GOT3 (cell line): ENCODE measurements at places on chromosomes 4 and X.

GRCh38 chr4:26937139-26937538 lies 76.5 kb downstream of the STIM2 start:
- DNase-seq = no peak

DNA sequence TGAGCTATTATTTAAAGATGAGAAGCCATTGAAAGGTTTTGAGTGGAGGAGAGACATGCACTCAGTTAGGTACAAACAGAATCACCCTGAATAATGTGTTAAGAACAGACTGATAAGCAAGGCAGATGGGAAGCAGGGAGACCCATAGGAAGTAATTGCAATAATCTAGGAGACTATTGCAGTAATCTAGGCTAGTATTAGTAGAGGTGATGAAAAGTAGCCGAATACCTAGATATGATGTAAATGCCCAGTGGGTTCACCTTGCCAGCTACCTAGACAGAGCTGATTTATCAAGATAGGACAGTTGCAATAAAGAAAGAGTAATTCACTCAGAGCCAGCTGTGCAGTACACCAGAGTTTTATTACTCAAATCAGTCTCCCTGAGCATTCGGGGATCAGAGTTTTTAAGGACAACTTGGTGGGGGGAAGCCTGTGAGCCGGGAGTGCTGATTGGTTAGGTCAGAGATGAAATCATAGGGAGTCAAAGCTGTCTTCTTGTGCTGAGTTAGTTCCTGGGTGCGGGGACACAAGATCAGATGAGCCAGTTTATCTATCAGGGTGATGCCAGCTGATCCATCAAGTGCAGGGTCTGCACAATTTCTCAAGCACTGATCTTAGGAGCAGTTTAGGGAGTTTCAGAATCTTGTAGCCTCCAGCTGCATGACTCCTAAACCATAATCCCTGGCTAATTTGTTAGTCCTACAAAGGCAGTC lies 427.5 kb downstream of the RPA4 start:
- no peak for DNase-seq

GRCh38 chr4:12729384-12729783 lies 754.8 kb downstream of the RAB28 start:
- no peak for DNase-seq

DNA sequence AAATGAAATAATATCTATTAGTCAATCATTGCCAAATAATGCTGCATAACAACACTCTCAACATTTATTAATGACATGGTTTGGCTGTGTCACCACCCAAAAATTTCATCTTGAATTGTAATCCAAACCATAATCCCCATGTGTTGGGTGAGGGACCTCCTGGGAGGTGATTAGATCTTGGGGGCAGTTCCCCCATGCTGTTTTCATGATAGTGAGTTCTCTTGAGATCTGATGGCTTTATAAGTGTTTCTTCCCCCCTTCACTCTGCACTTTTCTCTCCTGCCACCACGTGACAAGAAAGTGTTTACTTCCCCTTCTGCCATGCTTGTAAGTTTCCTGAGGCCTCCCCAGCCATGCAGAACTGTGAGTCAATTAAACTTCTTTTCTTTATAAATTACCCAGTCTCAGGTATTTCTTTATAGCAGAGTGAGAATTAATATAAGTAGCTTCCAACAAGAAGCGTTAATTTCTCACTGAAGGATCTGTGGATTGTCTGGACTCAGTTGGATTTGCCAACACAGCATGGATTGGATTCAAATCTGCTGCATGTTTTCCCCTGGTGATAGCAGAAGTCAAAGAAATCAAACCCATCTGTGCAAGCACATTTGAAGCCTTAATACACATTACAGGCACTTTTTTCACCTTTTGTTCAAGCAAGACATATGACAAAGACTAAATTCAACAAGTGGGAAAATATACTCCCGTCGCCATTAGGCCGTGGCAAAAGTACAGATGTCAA lies 216.6 kb downstream of the PDGFC start:
- no peak for DNase-seq

DNA sequence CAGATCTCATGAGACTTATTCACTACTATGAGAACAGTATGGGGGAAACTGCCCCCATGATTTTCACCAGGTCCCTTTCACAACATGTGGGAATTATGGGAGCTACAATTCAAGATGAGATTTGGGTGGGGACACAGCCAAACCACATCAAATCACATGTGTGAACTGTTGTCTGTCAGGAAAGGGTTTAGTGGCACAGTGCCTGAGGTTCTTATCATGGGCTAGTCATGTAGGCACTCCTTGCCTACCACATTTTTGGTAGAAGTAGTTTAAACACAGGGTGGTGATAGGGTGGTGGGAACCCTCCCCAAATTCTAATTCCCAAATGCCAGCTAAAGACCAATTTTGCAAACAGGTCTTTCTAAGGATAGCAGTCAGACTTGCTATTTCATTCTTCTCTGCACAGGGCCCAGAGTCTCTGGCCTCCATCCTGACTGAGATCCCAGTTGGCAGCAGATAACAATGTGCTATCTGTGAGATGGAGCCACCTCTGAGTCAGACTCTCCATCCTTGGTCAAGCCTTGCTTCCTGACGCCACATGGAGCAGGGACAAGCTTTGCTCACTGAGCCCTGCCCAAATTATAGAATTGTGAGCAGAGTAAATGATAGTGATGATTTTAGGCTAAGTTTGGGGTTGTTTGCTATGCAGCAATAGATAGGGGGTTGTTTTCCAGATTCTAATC lies 33.5 kb upstream of the SETD7 start:
- DNase-seq = no peak

DNA sequence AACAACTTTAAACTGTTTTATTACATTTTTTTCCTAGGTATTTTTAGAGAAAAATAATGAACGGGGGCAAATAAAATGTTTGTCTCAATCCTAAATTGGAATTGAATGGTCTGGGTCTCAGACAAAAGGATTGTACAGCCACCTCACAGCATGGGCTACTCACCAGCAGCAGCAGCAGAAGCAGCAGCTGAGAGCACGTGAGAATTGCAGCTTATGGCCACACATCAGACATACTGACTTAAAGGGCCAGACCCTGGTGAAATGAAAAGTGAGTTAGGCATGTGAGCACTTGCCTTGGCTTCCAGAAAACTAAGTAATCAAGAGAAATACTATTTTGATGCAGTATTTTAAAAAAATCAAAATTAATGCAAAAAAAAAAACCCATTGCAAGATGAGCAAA lies 56.6 kb downstream of the AASDH start:
- DNase-seq = no peak

DNA sequence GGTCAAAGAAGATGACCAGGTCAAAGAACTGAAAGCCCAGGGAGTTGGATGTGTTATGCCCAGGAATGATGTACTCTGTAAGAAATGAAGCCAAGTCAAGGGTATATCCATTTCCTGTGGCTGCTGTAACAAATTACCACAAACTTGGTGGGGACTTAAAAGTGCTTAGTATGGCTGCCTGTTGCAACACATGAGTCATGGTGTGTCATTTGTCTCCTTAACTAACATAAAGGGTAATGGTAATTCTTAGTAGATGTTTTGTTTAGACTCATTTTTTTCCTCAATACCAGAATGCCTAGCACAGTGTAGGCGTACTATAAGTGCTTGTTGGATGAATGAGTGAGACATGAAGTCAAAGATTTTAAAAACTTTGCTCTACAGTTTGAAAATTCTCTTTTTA lies 45.7 kb downstream of the SYTL5 start:
- DNase-seq = no peak

GRCh38 chrX:108245462-108245861 lies 153.9 kb downstream of the ATG4A start:
- DNase-seq = no peak

GRCh38 chrX:141185366-141185765 lies 8.4 kb upstream of the LDOC1 start:
- DNase-seq = no peak

- DNase-seq = no peak
Observed at GRCh38 chrX:118862091-118862490, 38.5 kb downstream of the ZCCHC12 start.

GRCh38 chr4:62927574-62927973 lies 1481.7 kb downstream of the TECRL start:
- DNase-seq = no peak

DNA sequence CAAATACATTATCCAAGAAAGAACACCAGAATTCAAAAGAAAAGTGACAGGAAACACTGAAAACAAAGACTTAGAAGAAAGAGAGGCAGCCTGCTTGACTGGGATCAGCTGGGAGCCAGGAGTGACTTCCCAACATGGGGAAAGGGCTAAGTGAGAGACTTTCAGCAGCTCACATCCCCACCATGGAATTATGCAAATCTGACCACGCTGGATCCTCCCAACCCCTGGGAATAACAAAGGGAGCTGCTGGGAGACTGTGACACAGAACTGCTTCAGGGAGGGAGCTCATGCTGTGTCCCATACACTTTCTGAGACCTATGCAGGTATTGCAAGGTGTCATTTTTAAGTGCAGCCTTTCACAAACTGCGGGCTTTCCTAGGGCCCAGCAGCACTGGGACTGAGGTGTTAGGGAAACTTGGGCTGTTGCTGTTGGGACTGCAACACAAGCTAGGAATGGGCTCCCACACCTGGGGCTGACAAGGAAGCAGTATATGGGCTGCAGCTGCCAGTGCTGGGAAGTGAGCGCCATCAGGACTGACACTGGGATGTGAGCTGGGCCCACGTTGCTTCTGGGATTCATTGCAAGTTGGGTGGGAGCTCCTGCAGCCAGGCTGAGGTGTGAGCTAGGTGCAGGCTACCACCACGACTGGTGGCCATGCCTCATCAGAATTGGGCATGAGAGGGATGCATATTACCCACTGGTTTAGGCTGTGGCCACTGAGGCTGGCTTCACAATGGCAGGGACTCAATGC lies 139.1 kb downstream of the KDR start:
- DNase-seq = no peak

GRCh38 chr4:119667802-119668201 lies 39.2 kb upstream of the PDE5A start:
- no peak for DNase-seq

DNA sequence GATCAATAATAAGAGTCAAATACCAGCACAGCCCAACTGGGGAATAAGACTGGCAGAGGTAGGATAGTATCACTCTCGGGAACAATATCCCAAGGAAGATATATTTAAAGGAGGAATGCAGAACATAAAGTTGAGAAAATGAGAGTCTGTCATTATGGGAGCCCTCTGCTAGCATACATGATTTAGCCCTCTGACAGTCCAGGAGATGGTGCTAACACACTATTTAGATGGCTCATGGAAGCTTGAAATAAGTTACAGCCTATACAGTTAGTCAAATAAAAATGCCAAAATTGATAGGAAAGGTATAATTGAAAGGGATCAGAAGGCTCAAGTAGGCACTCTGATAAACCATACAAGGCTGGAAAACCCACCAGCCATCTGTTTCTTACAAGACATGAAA lies 201.0 kb upstream of the NEIL3 start:
- DNase-seq = no peak

DNA sequence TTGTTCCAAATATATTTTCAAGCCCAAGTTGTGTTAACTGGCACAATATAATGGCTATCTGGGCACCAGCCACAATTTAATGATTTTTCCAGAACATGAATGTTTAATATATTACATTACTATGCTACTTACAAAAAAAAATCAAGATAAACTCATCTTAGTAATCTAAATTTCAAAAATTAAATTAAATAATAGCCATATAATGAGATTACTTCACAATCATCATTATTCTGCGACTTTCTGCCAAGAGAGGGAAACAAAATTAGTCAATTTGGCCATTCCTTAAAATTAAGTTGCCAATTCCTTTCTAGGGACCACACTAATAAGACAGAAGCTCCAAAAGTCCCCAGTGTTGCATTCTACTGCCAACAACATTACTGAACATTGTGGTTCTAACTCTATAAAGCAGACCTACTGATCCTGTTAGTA lies 7.5 kb downstream of the NEK1 start:
- no peak for DNase-seq

DNA sequence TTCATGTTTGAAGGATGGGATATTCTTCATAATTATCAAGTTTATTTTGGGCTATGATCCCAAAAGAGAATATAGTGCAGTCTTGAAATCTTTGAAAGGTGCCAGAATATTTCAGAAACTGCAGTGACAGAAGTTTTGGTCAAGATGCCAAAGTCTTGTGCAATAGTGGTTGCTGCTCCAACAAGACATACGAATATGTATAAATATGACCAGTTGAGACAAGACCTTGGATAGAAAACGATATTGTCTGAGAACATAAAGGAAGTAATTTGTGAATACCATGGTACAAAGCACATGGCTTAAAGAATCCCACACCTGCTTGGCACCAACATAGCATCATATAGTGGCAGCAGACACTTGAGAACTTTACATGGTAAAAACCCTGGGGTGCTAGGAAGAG lies 48.6 kb upstream of the AMELX start:
- no peak for DNase-seq

DNA sequence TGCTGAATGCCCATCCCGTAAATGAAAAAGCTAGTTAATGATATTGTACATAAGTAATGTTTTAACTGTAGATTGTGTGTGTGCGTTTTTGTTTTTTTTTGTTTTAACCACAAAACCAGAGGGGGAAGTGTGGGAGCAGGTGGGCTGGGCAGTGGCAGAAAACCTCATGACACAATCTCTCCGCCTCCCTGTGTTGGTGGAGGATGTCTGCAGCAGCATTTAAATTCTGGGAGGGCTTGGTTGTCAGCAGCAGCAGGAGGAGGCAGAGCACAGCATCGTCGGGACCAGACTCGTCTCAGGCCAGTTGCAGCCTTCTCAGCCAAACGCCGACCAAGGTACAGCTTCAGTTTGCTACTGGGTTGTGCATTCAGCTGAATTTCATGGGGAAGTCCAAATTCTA lies at the start of gene SPP1:
SPP1 (plus strand) TSS at position 249 of the 400 bp plus-strand sequence. CDS start 1,182 bp downstream, outside the sequence.
- DNase-seq = no peak

- no peak for DNase-seq
Observed at GRCh38 chr4:67922697-67923096, 38.9 kb upstream of the TMPRSS11D start.

DNA sequence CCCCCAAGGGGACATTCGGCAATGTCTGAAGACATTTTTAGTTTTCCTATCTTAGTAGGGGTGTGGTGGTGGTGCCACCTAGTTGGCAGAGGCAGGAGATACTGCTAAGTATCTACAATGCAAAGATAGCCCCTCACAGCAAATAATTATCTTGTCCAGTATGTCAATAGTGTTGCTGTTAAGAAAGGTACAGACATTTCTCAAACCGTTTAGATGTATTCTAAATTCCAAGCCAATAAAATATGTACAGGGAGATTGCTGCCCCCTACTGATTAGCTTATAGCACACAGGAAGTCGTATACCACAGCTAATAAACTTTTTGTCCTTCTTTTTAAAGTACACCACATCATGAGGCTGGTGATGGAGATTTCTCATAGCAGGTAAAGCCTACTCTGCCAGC lies 260.5 kb downstream of the TMA16 start:
- no peak for DNase-seq

DNA sequence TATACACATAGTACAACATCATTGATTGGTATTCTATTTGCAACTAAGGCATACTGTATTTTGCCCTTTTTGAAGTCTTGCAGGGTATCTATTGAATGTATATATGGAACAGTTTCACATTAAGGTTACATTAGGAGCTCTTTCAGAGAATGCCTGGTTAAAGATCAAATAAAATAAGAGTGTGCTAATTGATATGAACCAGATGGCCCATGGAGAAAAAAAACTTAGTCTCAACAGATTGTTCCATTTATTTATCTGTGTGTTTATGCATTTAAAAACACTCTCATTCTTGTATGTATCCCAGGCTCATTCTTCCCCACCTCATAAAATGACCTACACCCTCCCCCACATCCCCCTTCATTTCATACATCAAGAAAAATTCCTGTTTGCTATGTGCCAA lies 35.2 kb upstream of the GRIA2 start:
- DNase-seq = no peak

- DNase-seq = no peak
Observed at GRCh38 chr4:36187723-36188333, 56.5 kb downstream of the ARAP2 start.

- no peak for DNase-seq
Observed at GRCh38 chr4:122100508-122100907, 51.6 kb upstream of the BLTP1 start.

GRCh38 chrX:41033299-41033698 lies 51.9 kb upstream of the USP9X start:
- DNase-seq = no peak
